ENCODE measurements at places on chromosomes 5 and 9.

DNA sequence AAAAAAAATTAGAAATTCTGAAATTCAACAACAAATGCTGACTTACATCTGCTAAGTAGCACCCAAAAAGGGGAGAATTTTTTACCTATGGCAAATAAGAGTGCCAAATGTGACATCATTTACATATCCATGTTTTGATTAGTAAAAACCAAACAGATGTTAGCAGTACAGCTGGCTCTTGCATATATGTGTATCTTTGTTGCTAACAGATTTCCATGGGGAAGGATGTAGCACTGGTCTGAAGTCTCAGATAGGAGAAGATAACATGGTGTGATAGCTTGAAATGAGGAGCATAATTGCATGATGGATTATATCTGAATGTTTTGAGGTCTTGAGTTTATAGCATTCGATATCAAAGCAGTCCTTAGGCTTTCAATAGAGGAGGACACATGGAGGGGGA, 17.5 kb downstream of the PIK3R1 start:
- no peak for DNase-seq

GRCh38 chr9:15374825-15375224, 47.9 kb upstream of the SNAPC3 start:
- DNase-seq, result no peak

DNA sequence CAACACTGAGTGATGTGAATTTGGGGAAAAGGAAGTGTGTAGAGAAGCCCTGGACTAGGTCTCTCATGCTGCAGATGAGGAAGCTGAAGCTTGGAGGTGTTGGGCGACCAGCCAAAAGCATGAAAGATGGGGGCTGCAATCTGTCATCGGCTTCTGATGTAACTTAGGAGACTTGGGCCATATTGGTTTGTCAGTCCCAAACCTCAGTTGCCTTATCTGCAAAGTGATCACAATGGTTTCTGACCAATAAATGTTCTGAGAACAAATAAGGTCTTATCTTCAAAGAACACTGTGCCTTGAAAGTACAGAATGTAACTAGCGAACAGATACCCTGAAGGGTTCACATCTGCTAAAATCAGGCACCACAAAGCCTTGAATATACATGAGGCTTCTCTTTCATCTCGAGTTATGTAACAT, 198.4 kb upstream of the NR3C1 start:
- DNase-seq, result no peak

- no peak for DNase-seq
Measured at GRCh38 chr5:169162407-169162806, 138.5 kb downstream of the SLIT3 start.

Data from lung (tissue), 17 donors.